ENCODE measurements at places on chromosomes 12 and 14.
A peak's percentile ranks its signal among the peaks of the same experiment; 100 is the strongest.

GRCh38 chr14:93132472-93133065, 16.8 kb upstream of the ITPK1 start:
- DNase-seq: peak; percentile 17

- DNase-seq: no peak
Observed at GRCh38 chr12:93042283-93042682, 113.2 kb upstream of the EEA1 start.

DNA sequence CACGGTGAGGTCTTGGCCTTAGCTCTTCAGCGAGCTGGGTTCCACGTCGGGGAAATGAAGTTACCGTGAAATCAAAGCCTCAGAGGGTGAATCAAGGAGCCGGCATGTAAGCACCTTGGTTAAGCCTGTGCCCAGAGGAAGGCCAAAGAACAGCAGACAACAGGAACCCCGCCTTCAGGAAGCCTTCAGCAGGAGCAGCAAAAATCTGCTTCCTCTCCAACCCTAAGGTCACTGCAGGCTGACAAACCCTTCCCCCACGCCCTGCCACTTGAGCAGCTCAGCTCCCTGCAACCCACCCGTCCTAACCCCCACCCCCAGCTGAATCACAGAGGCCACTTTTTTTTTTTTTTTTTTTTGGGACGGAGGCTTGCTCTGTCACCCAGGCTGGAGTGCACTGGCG, 72.9 kb upstream of the LTA4H start:
- no peak for DNase-seq

- DNase-seq: no peak
Observed at GRCh38 chr12:53091756-53092155, 5.7 kb upstream of the IGFBP6 start.

- DNase-seq: no peak
Observed at GRCh38 chr12:74539261-74539660, 1.6 kb downstream of the ATXN7L3B start.

DNA sequence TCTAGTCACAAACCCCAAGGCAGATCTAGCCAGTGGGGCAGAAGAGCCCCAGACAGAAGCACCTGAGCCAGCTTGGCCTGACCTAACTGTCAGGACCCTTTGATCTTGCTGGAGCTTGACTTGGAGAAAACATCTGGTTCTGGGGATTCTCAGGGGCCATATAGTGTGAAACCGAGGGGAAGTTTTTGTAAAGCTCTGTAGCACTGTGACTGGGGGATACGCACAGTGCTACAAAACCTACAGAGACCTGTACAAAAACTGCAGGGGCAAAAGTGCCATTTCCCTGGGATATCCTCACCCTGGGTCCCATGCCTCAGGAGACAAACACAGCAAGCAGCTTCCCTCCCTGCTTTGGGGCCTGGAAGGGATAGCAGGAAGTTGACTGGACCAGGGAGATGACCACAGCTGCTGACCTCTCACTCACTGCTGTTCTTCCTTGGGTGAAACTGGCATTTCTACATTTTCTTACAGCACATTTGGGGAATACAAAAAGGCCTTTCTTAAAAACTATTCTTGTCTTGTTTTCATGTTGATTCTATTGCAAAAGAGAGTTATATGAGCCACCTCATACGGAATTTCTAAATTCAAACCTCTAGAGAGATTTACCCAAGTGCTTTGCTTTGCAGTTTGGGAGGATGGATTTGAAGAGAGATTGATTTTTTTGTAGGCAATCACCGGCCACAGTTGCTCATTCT, 140.0 kb downstream of the DAD1 start:
- DNase-seq: no peak

DNA sequence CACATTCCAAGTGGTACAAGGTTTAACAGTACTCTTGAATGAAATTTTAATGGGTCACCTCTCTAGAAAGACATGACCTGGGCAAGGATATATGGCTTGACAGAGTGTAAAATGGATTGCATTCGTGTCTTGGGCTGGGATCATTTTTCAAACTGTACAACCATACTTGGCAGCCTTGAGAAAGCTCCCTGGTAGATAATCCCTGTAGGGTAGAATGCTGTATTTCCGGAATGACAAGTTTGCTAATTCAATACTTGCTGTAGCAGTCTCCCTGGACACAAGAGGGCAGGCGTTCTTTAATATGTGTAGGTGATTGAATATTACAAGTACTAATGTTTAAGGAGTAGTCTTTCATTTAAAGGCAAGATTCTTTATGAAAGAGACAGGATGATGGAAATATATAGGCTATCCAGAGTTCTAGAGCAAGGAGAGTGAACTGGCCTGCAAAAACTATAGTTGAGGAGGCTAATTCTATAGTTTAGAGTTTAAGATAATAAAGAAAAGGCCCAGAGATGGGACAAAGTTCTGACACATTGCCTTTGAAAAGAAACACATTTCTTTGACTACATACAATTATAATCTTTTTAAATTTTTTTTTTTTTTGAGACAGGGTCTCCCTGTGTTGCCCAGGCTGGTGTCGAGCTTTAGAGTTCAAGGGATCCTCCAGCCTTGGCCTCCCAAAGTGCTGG, 53.4 kb downstream of the PLBD1 start:
- DNase-seq: peak; percentile 85

DNA sequence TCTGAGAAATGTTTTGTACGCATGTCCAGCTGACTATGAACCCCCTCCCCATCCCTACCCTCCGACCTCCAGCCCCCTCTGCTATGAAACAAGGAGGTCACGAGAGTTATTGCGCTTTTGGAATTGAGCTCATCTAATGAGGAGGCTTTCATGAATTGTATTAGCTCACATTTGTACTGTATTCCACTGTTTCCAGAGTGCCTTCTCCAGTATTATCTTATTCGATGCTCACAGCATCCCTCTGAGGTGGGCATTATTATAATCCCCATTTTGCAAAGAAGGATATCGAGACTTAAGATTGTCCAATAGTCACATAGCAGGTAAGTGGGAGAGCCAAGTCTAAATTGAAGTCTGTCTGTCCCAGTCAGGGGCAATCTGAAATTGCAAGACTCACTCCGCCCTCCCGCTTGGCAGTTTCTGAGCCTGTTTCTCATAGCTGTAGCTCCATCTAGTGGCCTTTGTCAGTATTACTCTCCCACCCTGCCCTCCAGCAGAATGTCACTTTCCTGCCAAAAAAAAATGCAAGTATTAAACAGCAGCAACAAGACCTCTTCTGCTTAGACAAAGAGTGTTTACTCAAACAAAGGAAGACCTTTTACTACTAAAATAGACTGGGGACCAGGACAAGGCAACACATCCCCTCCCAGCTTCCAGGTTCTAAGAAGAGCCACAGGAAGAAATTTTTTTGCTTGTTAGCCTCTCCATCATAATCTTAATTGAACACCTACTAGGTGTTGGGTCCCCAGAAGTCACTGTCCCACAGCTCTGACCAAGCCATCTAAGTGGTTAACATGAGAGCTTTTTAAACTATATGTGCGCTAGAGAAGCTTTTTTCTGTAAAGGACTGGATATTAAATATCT, 48.6 kb upstream of the TMEM233 start:
- DNase-seq: peak; percentile 37

GRCh38 chr14:106347890-106348755, 821.7 kb downstream of the TMEM121 start:
- DNase-seq: no peak

GRCh38 chr12:109258201-109258600, 50.9 kb downstream of the FOXN4 start:
- DNase-seq: no peak

GRCh38 chr14:61923348-61923747, 161.1 kb downstream of the SNAPC1 start:
- peak; percentile 44 for DNase-seq

- DNase-seq: no peak
Observed at GRCh38 chr14:61320806-61321384, 484 bp upstream of the PRKCH start.

DNA sequence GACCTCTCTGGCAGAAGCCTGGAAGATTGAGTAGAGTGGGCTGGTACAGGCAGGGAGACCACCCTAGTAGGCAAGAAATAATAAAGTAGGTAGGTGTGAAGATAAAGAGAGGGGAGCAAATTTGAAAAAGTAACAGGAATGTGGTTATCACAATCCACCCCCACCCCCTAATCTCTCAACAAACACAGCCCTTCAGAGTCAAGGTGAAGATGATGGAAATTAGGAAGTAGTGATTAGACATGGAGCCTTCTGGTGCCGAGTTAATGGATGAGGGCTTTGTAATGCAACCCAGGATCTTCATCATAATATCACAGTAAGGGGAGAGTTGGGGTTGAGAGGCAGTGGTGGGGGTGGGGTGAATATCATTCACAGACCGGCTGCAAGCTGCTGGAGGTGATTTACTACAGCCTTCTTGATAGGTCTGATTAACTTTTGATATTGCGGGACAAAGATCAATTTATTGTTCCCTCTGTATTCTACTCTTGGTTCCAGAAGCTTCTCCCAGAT, 29.2 kb upstream of the CRY1 start:
- no peak for DNase-seq

- no peak for DNase-seq
Observed at GRCh38 chr14:68633131-68633991, 159.5 kb downstream of the ZFP36L1 start.

GRCh38 chr12:25377469-25378177, 126.9 kb upstream of the KRAS start:
- no peak for DNase-seq

GRCh38 chr14:96888158-96888557, 91.0 kb downstream of the VRK1 start:
- no peak for DNase-seq

- DNase-seq: no peak
Observed at GRCh38 chr12:13347241-13348043, 150.9 kb downstream of the EMP1 start.

- DNase-seq: no peak
Observed at GRCh38 chr12:96872961-96873360, 34.1 kb upstream of the NEDD1 start.

DNA sequence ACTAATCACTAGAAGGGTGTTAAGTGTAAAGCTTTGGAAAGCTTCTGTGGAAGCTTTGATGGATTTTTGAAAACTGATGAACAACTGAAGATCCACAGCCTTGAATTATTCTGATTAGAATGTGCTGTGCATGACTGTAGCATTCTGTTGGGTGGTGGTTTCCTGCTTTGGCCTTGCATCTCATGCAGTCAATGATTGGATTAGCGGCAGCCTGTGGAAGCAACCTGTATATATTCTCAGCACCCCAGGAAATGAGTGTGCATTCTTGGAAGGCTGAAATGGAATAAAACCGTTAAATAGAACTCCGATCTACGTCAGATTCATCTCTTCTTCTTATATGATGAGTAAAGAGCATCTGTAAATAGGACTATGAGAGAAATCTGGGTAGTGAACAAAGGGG, 120.2 kb downstream of the SLC16A7 start:
- DNase-seq: no peak

GRCh38 chr12:15987696-15988095, 76.6 kb downstream of the DERA start:
- DNase-seq: no peak

- DNase-seq: peak; percentile 95
Observed at GRCh38 chr14:42174357-42174756, 567.7 kb downstream of the LRFN5 start.

- no peak for DNase-seq
Observed at GRCh38 chr12:10167599-10167998, 4.3 kb downstream of the OLR1 start.

DNA sequence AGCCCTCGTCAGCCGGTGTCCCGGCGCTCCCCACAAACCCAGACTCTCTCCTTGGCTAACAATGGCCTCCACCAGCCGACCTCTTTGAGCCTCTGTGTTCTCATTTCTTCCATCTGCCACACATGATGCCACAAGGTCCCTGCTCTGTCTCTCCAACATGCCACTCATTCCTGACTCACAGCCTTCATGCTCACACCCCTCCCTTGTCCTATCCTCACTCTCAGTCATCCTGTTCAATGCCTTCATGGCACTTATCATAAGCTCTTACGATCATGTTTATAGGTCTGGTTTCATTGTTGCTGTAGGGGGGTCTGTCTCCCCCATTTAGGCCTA, 9.6 kb upstream of the SERPINA11 start:
- DNase-seq: no peak

- no peak for DNase-seq
Observed at GRCh38 chr12:115213538-115214016, 529.6 kb upstream of the TBX3 start.

- DNase-seq: no peak
Observed at GRCh38 chr14:63659726-63660125, 18.1 kb upstream of the WDR89 start.

GRCh38 chr14:95832012-95832411, 44.6 kb upstream of the TUNAR start:
- no peak for DNase-seq

- DNase-seq: no peak
Observed at GRCh38 chr14:61417141-61417540, 95.8 kb downstream of the PRKCH start.

Measured in NCI-H1417 (cell line).